Spinal cord (tissue), 10 donors: ENCODE measurements at places on chromosomes 1 and 21. TPM values are rescaled to one million over a fixed set of nuclear protein-coding genes. Genes with fewer than 3 reads are reported as not detected.

DNA sequence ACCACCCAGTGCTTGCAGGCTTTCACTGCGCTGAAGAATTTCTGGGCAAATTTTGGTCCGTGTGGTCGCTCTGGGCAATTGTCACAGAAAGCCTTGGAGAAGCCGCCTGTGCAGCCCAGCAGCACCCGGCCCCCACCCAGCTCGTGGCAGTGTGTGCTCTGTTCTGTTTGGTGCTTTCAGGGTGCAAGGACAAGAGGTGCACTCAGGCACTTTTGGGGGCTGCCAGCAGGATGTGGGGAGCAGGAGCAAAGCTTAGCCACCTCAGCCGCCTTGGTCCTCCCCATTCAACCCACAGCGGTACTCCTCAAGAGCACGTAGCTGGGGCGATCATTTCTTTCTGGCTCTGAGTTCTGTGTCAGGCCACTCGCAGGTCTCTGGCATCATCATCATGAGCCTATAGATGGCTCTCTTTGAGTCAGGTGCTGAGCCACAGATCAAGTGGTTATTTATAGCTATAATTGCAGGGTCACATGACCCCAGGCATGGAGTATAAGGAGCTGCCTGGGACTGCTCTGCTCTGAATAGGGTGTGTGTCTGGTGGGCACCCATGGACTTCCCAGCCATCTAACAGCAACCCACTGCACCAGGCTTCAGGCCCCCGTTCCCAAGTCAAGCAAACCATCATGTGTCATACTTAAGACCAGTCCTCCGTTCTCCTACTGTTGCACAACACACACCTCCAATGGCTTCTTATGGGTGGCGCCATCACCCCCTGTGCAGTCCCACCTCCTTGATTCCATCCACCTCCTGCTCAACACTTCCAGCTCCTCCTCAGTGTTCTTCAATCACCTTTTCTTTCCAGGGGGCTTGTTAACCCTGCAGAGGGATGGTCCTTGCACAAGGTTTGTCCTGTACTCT is 18.1 kb upstream of the TENT5C start:
- no peak for DNase-seq

DNA sequence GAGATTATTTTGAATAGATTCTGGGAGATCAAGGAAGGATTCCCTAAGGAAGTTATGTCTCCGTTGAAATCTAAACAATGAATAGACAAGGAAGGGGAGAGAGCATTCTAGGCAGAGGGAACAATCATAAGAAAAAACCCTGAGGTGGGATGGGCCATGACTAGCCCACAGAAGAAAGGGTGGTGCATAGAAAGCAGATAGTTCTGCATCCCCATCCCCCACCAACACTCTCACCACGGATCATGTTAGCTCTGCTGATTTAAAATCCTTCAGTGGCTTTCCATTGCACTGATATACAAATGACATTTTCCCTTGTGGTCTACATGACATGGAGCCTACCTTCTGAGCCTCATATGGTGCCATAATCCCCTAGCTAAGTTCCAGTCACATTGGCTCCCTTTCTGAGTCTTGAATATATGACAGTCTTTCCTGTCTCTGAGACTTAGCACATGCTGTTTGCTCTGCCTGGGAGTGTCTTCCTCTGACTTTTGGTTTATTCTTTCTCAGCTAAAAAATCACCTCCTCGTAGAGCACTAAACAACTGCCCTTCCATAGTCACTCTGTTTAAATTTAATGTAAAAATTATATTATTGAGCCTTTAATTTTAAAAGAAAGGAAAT is 15.2 kb downstream of the SCMH1 start:
- DNase-seq, result no peak

- no peak for DNase-seq
Measured at GRCh38 chr1:225642177-225642576, 10.7 kb downstream of the ENAH start.

OR2L13 gene
- total RNA-seq, result 0.94 TPM

OR2AK2 gene
- total RNA-seq, result 0.44 TPM

SLAMF7 gene
- 0.11 TPM for total RNA-seq

GRCh38 chr1:51421964-51422363 is 91.6 kb upstream of the TTC39A start:
- DNase-seq, result peak; percentile 72

PPIAL4G gene
- 0.20 TPM for total RNA-seq

SH2D1B gene
- 0.10 TPM for total RNA-seq

DNA sequence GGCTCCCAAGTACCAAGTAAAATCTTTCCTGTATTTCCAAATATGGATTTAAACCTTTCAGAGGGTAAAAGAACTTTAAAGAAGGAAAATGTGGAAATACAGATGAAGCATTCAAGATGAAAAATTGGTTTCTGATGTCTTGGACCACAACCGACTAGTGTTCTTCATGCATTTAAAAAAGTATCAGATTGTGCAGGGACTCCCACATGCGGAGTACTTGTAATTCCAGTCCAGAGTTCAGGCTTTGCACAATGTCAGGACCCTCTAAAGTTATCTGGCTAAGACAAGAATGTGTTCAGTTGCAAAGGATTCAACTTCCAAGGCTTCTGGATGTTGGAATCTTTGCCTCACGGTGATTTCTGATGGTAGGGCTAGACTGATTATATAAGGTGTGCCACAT is 66.7 kb downstream of the RGL1 start:
- no peak for DNase-seq

DNA sequence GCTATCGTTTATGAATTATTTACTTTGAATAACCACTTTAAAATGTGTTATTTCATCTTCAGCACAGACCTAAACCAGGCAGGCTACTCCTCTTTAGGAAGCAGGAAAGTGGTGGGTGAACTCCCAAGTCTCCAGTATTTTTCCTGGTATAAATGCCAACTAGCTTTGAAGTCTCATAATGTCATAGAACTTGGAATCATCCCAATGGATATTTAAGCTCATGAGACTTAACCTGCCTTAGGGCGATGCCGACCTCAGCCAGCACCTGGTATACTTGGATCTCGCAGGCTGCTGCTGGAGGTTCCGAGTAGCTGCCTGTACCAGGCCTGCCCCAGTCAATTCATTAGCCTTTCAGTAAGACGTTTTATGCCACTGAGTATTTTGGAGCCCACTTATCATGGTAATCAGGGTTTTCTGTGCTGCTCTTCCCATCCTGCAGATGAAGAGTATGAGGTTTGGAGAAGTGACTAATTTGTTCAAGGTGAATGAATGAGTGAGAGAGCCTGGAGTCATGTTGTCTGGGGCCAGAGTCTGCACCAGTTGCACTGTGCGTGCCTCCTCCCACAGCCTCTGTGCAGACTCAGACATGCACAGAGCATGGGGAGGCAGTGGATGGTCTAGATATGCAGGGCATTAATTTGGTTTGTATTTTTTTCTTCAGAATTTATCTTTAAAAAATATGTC is 34.9 kb downstream of the VANGL1 start:
- no peak for DNase-seq

GRCh38 chr1:172948457-172948856 is 102.3 kb downstream of the TNFSF18 start:
- DNase-seq, result no peak

DNA sequence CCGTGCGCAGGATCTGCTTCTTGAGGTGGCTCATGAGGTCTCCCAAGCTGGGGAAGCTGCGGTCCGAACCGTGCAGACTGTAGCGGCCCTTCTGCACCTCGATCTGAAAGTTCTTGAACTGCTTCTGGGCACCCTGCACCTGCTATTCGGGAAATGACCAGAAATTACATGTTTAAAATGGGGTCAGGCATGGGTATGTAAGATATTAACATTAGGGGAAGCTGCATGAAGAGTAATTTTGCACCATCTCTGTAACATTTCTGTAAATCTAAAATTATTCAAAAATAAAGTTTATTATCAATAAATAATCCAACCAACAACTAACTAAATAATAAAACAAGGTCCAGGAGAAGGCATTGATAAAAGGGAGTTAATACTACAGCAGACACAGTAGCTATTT is 110.7 kb downstream of the RAVER2 start:
- DNase-seq, result no peak

- no peak for DNase-seq
Measured at GRCh38 chr1:225691861-225692516, 39.1 kb upstream of the ENAH start.

- no peak for DNase-seq
Measured at GRCh38 chr1:80533093-80533492, 1267.6 kb upstream of the ADGRL2 start.

- DNase-seq, result no peak
Measured at GRCh38 chr1:230517326-230517725, 91.2 kb upstream of the PGBD5 start.

DNA sequence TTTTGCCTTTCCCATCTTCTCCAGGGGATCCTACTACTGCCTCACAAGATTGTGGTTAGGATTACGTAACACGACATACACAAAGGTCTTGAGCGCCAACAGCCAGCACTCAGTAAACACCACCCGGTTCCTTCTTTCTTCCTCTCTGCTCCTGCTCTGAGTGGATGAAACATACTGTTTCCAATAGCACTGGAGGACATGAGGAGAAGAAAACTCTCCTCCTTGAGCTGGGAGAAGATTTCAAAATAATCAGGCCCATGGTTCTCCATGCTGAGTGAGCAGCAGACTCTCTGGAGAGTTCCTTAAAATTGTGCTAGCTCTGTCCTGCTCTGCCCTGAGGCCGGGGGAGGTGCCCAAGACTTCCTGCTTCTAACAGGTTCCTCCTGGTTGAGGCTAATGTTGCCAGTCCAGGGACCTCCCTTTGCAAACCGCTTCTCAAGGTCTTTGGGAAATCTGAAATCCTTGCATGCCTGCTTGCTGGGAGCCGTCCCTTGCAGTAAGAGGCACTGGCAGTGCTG is 29.4 kb upstream of the MX1 start:
- DNase-seq, result no peak

DNA sequence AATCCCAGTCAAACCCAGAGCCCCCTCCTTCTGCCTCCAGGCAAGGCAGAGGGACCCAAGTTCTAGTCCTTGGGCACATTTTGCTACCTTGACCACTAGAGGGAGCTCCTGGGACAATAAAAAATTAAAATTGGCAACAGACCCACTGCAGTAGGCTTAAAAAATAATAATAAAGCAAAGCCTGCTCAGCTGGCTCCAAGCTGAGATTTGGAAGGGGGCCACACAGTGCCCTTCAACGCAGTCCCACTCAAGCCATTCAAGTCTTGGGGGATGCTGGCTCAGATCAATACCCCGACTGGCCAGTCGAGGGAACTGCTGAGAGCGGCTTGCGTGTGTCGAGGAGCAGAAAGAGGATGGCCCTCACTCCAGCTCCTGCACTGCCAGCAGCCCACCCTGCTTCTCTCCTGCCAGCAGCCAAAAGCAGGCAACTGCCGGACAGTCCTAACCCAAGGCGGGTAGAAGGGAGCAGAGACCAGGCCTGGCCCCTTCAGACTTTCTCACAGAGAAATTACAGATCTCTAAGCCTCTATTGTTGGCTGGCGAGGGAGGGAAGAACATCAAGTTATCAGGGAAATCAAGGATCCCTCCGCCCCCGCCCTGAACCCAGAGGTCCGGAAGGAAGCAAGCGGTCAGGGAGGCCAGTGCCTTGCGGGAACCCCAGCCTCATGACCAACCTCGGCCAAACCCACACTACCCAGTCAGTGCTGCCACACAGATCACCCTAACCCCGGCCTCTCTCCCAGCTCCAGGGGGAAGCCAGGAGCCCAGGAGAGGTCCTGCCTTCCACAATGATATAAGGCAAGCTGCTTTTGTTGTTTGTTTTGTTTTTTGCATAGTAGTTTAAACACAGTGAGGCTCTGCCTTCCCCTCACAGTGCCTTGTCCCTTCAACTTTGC is 4.9 kb upstream of the ALDH4A1 start:
- DNase-seq, result peak; percentile 91
